ENCODE measurements at places on chromosomes 2 and 18.

DNA sequence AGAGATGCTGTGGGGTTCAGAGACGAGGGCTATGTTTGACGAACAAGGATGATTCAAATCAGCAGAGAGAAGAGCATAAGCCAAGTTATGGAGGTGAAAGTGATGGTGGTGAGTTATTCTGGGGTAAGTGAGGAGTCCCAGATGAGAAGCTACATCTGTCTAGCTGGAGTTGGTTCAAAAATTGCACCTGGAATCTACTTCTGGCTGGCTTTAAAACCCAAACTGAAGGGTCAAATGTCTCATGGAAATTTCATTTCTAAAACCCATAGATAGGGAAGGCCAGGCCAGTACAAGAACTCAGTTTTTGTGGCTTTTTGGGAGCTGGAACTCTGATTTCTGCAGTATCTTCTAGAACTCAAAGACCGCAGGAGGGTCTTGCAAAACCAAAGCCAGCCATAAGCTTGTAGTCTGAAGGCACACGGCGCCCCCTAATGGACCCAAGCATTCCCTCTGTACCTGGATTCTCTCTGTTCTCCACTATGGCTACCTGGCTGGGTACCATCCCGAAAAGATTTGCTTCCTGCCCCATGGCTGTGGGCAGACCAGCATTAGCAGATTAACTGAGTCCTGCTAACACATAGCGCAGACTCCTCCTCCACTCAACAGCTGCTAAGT lies 229.1 kb upstream of the SLC14A2 start:
- no peak for DNase-seq

- no peak for DNase-seq
Observed at GRCh38 chr2:2575181-2575577, 244.1 kb upstream of the MYT1L start.

- no peak for DNase-seq
Observed at GRCh38 chr2:48198371-48198770, 292.1 kb upstream of the FBXO11 start.

- no peak for DNase-seq
Observed at GRCh38 chr2:224141304-224141703, 102.2 kb upstream of the SERPINE2 start.

- DNase-seq = no peak
Observed at GRCh38 chr2:168517816-168518215, 61.7 kb downstream of the CERS6 start.

GRCh38 chr2:12504443-12504842 lies 212.3 kb upstream of the TRIB2 start:
- no peak for DNase-seq

- no peak for DNase-seq
Observed at GRCh38 chr18:71223486-71223885, 934.6 kb downstream of the SOCS6 start.

DNA sequence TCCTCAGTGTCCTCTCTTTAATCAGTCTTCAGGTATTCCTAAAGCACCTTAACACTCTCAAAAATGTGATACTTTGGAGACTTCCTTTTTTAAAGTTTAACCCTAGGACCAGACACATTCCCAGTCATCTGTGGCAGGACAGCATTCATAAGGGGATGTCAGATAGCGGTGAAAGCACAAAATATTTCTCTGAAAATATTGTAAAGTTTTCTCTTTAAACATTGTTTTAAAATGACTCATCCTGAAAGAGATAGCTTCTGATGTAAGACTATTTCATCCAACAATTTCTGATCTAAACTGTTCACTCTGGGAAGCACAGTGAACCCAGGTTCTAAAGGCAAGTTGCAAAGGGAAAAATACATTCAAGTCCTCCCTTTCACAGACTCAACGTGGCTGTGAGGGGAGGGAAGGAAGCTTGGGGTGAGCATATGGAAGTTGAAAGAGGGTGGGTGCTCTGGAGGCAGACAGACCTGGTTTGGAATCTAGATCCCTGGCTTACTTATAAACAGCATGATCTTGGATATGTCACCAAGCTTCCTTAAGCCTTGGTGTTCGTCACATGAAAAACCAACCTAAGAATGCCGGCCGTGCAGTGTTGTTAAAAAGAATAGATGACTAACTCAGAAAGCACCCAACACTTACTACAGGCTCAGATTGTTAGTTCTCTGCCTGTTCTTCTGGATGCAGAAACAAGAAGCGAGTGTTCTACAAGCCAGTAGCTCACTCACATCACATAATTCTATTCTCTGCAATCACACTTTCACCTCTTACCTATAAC lies 12.1 kb downstream of the GALNT14 start:
- no peak for DNase-seq

Measured in stimulated activated CD8-positive, alpha-beta memory T cell treated with anti-CD3 and anti-CD28 coated beads, Interleukin-15, amount 100 ng/mL, for 48 hours (primary cell).